ENCODE measurements at places on chromosomes 13 and 19. TPM values are rescaled to one million over a fixed set of nuclear protein-coding genes. Genes with fewer than 3 reads are reported as not detected.

GRCh38 chr19:33219261-33219815 lies 6.3 kb downstream of the SLC7A10 start:
- no peak for DNase-seq

DNA sequence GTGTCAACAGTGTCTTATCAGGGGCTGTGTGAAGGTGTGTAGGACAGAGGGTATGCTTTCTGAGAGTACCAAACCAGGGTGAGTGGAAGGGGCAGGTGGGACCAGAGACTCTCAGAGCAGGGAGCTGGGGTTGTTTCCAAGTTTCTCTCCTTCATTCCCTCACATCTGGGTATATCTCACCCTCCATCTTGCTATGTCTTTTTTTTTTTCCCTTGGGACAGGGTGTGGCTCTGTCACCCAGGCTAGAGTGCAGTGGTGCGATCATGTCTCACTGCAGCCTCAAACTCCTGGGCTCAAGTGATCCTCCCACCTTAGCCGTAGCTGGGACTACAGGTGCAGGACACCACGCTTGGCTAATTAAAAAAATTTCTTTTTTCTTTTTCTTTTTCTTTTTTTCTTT lies 10.6 kb downstream of the DAND5 start:
- DNase-seq = no peak

GRCh38 chr19:7911508-7912143 lies 3.0 kb upstream of the TGFBR3L start:
- DNase-seq = no peak

GRCh38 chr13:79846386-79846785 lies 365.4 kb downstream of the NDFIP2 start:
- no peak for DNase-seq

DNA sequence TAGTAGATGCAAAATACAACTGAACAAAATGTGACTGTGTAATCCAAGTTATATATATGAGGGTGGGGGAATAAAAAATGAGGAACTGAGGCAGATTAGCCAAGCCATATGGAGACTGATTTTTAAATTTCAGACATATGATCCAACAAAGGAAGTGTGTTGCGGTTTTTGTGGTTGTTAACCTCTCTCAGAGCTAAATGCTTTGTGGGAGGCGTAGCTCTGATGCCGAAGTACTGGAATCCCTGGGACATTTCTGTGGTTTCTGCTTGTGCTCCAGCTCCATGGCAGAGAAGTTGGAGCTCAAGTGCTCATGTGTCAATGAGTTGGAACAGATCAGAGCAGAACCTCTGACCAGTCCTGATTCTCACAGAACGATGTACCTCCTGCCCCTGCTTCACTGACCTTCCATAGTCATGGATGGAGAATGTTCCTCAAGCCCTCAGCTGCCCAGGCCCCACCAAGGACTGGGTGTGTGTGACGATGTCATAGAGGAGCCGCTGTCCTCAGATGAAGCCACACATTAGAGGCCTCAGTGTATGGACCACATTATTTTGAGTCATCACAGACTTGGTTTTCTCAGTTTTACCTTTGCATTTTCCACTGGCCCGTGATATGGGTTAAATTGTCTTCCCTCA lies 107.6 kb downstream of the SOX1 start:
- no peak for DNase-seq

The TIMM50 gene
- total RNA-seq = 79.3 TPM

DNA sequence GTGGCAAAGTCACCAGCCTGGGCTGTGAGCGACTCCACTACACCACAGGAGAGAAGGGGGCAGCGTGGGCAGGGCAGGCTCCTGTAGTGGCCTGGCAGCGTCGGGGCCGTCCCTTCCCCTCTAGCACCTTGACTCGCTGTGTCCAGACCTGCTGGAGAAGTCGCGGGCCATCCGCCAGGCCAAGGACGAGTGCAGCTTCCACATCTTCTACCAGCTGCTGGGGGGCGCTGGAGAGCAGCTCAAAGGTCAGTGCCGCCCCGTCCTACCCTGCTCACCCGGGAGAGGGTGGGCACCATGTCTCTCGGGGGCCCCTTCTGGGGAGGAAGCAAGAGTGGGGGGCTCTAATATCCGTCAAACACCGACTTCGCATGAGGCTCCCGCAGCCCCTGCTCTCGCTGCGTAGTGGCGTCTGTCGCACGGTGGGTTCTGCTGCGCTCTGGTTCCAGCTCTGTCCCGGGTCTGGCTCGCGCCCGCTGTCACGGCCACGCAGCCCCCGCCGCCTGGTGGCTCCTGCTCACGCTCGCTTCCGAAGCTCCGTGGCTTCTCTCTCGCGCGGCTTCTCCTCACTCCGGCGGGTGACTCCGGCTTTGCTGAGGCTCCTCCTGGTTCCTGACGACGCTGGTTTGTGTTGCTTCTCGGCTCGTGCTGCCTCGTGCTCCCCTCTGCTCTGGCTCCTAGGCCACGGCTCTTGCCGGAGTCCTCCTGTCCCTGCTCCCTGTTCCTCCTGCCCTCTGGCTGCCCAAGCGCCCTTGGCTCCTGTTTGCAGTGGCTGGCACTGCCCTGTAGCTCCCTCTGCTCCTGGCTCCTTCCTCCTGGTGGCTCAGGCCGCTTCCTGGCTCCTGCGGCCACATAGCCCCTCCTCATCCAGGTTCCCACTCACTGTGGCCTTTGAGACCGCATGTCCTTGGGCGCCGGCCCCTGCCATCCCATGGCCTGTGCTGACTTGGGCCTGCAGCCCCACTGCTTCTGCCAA lies 27.2 kb downstream of the MYH14 start:
- no peak for DNase-seq

GRCh38 chr19:5966215-5966614 lies 11.7 kb downstream of the RANBP3 start:
- DNase-seq = no peak

DNA sequence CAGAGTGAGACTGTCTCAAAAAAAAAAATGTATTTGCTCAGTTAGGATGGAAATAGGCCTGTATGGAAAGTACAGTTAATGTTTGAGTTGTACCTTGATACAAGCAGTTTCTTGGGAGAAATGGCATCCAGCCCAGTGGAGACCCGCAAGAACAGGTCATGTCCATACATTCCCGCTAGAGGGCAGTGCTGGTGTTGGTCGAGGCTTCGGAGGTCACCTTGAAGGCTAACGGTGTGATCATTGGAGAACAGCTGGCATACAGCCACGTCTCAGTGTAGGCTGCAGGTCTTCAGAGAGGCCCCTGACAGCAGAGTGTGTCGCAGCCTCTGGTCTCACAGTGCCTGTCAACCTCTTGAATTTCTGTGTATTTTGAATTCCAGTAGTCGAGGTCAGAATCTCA lies 7.5 kb downstream of the ZNF610 start:
- peak; percentile 68 for DNase-seq

DNA sequence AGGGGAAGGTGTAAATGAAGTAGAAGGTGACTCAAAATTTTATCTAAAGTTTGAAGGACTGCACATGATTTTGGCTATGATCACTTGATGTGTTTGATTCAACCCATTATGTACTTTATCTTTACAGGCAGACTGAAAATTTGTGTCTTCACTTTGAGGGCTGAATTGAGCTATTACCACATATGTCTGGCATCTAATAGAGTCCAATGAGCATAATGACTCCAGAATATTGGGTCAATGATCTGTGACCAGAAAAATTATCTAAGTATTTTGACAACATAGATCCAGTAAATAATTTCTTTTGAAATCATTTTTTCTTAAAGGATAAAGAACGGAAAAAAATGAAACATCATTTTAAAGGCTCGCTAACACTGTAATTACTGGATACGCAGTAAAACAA lies 2810.0 kb downstream of the PCDH9 start:
- no peak for DNase-seq
